GM23248 (cell line): ENCODE measurements at places on chromosomes 1 and 21. TPM values are rescaled to one million over a fixed set of nuclear protein-coding genes. Genes with fewer than 3 reads are reported as not detected.
A peak's percentile ranks its signal among the peaks of the same experiment; 100 is the strongest.

GRCh38 chr1:86119214-86119764 is 37.3 kb downstream of the COL24A1 start:
- no peak overlapping the region for H3K4me3 ChIP-seq
- H3K27ac ChIP-seq: no peak overlapping the region
- DNase-seq: peak; percentile 3
- H3K27me3 ChIP-seq: no peaks in the 10 kb centered on the region
- H3K4me1 ChIP-seq: no peaks in the 10 kb centered on the region
- H3K36me3 ChIP-seq: no peaks in the 10 kb centered on the region

ZNF683 gene
- not detected in 2 replicates for total RNA-seq

VANGL1 gene
- 11.7 and 12.9 TPM in 2 replicates for total RNA-seq

DNA sequence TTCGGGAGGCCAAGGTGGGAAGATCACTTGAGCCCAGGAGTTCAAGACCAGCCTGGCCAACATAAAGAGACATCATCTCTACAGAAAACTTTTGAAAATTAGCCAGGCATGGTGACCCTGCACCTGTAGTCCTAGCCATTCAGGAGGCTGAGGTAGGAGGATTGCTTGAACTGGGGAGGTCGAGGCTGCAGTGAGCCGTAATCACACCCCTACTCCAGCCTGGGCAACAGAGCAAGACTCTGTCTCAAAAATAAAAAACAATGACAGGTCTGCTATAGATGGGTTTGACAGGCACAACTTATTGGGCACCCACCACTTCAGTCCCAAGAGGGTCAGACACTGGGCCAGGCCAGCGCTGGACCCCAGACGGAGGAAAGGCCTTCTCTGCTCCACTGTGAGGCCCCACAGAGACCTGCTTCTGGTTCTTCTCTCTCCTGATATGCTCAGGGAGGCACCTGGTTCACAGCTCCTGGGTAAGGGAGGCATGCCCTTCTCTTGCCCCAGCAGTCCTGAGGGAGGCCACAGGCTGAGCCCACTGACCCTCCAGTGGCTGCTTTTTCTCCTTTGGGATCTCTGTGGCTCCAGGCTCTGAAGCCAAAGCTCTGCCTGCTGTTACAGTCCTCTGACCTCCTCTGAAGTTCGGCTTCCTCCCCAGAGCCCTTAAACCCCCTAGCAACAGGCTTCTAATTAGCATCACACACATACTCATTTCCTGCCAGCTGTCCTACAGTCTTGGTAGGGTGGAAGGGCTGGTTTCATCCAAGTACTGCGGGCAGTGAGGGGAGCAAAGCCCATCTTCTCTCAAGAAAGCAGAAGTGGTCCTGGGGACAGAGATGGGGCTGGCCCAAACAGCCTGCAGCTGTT is 14.4 kb downstream of the S100A16 start:
- H3K36me3 ChIP-seq: peaks cover 10% of the 10 kb centered on the region; the same call in 1 of the 2 replicates
- no peaks in the 10 kb centered on the region for H3K27me3 ChIP-seq
- DNase-seq: peak; percentile 58
- H3K4me3 ChIP-seq: no peak overlapping the region

DNA sequence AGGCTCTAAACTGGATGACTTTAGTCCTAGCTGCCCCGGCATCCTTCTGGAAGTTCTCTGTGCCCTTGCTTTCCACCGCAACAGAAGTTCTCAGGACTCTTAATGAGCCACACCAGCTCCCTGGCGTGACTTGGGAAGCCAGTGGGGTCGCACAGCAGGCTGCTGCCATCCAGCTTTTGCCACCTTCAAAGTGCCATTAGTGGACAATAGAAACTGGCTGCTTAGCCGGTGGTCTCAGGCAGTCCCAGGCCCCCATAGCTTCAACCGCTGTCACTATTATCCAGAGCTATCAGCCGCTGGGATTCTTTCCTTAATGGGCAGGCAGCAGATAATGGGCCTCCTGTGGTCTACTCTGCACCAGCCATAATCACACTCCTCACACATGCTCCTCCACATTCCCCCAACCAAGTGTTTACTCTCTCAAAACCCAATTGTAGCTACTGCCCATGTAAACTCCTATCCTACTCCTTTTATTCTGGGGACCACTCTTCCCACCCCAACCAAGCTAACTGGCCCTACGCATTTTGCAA is 37.3 kb downstream of the PLEKHA6 start:
- H3K4me3 ChIP-seq: no peak overlapping the region
- H3K36me3 ChIP-seq: no peaks in the 10 kb centered on the region
- H3K27ac ChIP-seq: peak overlapping the region; percentile 95
- DNase-seq: no peak
- H3K27me3 ChIP-seq: no peaks in the 10 kb centered on the region

- no peaks in the 10 kb centered on the region for H3K27me3 ChIP-seq
- peaks cover 19% of the 10 kb centered on the region for H3K4me1 ChIP-seq
Measured at GRCh38 chr1:103514920-103515503, 10.5 kb upstream of the RNPC3 start.

GRCh38 chr1:116325922-116326321 is 47.1 kb upstream of the ATP1A1 start:
- no peak for DNase-seq
- H3K4me1 ChIP-seq: no peaks in the 10 kb centered on the region
- no peak overlapping the region for H3K4me3 ChIP-seq
- no peak overlapping the region for H3K27ac ChIP-seq

DNA sequence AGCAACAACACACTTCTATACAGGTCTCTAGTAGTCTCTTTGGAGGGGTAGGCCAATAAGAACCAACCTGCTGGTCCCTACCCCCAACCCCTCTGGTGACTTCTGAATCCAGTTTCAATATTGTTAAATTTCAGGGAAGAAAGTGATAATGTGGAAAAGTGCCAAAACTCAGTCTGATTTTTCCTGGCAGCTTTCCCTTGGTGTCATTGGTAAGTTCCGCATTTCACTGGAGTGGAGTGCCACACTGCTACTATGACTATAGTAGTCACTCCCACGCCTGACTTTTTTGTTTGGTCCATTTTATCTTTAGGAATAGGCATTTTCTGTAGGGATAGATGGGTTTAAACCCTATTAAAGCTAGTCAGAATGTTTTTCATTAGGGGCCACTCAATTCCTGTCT is 5.7 kb upstream of the ARID1A start:
- H3K27ac ChIP-seq: no peak overlapping the region
- H3K4me3 ChIP-seq: no peak overlapping the region
- H3K4me1 ChIP-seq: peaks cover 24% of the 10 kb centered on the region
- DNase-seq: no peak
- H3K27me3 ChIP-seq: no peaks in the 10 kb centered on the region
- no peaks in the 10 kb centered on the region for H3K36me3 ChIP-seq

SPATA17 gene
- total RNA-seq: 0.43 and 0.89 TPM in 2 replicates

DNA sequence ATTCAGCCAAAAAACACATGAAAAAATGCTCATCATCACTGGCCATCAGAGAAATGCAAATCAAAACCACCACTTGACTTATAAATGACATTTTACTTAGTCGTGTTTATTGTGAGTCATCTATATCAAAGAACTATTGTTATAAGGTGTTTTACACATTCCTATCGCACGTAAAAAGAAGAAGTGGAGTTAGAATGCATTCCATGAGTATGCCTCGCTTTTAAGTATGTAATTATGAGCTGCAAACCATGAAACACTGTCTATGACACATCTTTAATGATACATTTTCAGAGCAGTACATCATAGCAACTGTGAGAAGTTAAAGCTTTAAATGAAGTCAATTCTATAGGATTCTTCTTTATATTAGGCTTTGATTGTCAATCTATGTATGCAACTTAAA is 614.3 kb upstream of the ADAMTS5 start:
- H3K4me3 ChIP-seq: no peak overlapping the region
- peaks cover 36% of the 10 kb centered on the region for H3K4me1 ChIP-seq
- H3K27ac ChIP-seq: no peak overlapping the region
- no peaks in the 10 kb centered on the region for H3K36me3 ChIP-seq

DNA sequence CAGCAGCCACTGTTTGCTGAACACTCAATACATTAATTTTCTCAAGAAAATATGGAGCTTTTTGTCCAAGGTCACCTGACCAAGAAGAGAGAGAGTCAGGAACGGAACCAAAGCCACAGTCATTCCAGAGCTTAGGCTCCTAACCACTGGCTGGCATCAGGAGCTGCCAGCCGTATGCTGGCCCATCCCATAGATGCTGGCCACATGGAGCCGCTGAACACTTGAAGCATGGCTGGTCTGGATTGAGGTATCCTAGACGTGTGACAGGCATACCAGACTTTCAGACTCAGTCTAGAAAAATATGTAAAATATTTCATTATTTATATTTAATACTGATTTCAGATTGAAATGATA is 458.7 kb downstream of the MATN1 start:
- no peak overlapping the region for H3K4me3 ChIP-seq
- DNase-seq: no peak
- no peaks in the 10 kb centered on the region for H3K36me3 ChIP-seq
- H3K27ac ChIP-seq: no peak overlapping the region

- peaks cover 53% of the 10 kb centered on the region for H3K4me1 ChIP-seq
- DNase-seq: no peak
- H3K27me3 ChIP-seq: no peaks in the 10 kb centered on the region
- H3K36me3 ChIP-seq: no peaks in the 10 kb centered on the region
- 0 out of 2 replicates have a peak overlapping the region, but pooled peaks have one; percentile 19 for H3K4me3 ChIP-seq
Measured at GRCh38 chr1:178939338-178940067, 68.6 kb upstream of the ANGPTL1 start.

DNA sequence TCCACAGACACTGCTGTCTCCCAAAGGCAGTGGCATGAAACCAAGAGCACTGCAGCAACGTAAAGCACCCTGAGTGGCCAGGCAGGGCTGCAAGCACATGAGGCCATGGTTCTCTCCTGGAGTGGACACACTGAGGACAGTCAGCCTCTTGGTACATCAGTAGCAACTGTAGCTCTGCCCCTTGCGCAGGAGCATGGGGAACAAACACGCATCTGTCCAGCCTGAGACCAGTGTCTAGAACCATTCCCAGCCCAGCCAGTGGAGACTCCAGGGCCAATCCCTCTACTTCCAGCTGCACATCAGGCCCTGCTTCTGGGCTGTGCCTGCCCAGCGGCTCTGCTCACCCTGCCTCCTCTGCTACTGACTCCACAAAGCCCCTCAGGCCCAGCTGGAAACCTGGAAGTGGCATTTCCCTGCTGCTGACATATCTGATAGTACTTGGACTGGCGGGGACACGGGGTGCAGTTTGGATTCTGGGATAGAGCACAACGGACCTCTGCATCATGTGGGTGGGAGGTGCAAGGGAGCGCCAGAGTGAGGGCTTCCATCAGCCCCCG is 49.0 kb downstream of the TOR1AIP2 start:
- H3K4me3 ChIP-seq: no peak overlapping the region
- H3K36me3 ChIP-seq: no peaks in the 10 kb centered on the region
- H3K27me3 ChIP-seq: no peaks in the 10 kb centered on the region; the same call in 1 of the 2 replicates
- no peak for DNase-seq
- no peaks in the 10 kb centered on the region for H3K4me1 ChIP-seq
- H3K27ac ChIP-seq: no peak overlapping the region

DNA sequence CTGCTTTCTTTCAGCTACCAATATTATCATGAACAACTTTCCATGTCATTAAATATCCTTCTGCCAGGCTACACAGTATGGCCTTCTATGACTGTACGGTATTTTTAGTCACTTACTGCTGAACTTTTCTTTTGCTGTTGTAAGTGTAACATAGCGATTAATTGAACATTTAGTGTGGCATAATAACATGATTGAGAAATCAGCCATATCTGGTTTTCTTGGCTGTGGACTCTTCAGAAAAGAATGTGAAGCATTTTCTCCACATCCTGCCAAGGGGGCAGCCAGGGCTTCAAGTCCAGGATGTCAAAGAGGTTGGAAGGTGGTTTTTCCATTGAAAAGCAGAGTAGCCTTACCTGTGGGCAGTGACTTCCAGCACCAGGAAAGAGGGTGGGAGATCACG is 8.8 kb upstream of the AHCYL1 start:
- peaks cover 52% of the 10 kb centered on the region for H3K4me1 ChIP-seq
- H3K27ac ChIP-seq: peak overlapping the region; percentile 47
- H3K36me3 ChIP-seq: no peaks in the 10 kb centered on the region
- H3K27me3 ChIP-seq: no peaks in the 10 kb centered on the region
- DNase-seq: peak; percentile 87

CLDN14 gene
- total RNA-seq: 0.51 TPM in 1 of 2 replicates, not detected in the other

- H3K36me3 ChIP-seq: no peaks in the 10 kb centered on the region
- H3K27me3 ChIP-seq: no peaks in the 10 kb centered on the region
- H3K27ac ChIP-seq: no peak overlapping the region
- no peak overlapping the region for H3K4me3 ChIP-seq
- H3K4me1 ChIP-seq: peaks cover 5% of the 10 kb centered on the region
Measured at GRCh38 chr1:109490029-109490933, 3.6 kb upstream of the CYB561D1 start.

- H3K36me3 ChIP-seq: no peaks in the 10 kb centered on the region
- H3K4me3 ChIP-seq: no peak overlapping the region
- peaks cover 24% of the 10 kb centered on the region for H3K4me1 ChIP-seq
- H3K27ac ChIP-seq: peak overlapping the region; percentile 44
- peak; percentile 65 for DNase-seq
- H3K27me3 ChIP-seq: no peaks in the 10 kb centered on the region
Measured at GRCh38 chr1:116873680-116874271, 35.9 kb upstream of the PTGFRN start.

GRCh38 chr21:42650441-42651421 is 2.7 kb upstream of the PDE9A start:
- H3K4me1 ChIP-seq: no peaks in the 10 kb centered on the region
- H3K36me3 ChIP-seq: no peaks in the 10 kb centered on the region
- H3K4me3 ChIP-seq: no peak overlapping the region

ETNK2 gene
- total RNA-seq: 4.2 and 6.1 TPM in 2 replicates

PTCH2 gene
- total RNA-seq: 0.11 and 0.13 TPM in 2 replicates

GRCh38 chr1:36516372-36517010 is 33.8 kb upstream of the CSF3R start:
- no peak overlapping the region for H3K27ac ChIP-seq
- no peaks in the 10 kb centered on the region for H3K4me1 ChIP-seq
- no peak overlapping the region for H3K4me3 ChIP-seq
- no peaks in the 10 kb centered on the region; the same call in 1 of the 2 replicates for H3K27me3 ChIP-seq

DNA sequence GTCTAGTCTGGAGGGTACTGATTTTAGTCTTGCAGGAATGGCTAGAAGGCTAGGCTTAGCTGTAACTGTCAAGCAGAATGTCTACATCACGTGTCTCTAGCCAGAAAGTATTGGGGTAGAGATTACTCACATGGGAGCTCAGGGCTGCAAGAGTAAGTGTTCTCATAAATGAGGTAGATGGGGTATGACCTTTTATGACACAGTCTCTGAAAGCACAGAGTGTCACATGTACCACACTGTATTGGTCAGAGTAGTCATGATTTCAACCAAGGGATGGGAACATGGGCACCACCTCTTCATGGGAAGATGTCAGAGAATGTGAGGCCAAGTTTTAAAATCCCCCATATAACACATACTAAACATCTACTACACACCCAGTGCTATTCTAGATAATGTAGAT is 2.9 kb downstream of the FYB2 start:
- no peaks in the 10 kb centered on the region for H3K36me3 ChIP-seq
- H3K27me3 ChIP-seq: peaks cover 9% of the 10 kb centered on the region
- DNase-seq: peak; percentile 24

GRCh38 chr1:11806307-11806936 is 431 bp downstream of the CLCN6 start:
- H3K27ac ChIP-seq: peak overlapping the region; percentile 75
- peaks cover 28% of the 10 kb centered on the region for H3K4me1 ChIP-seq
- H3K36me3 ChIP-seq: peaks cover 6% of the 10 kb centered on the region; the same call in 1 of the 2 replicates
